ENCODE measurements at places on chromosomes 7 and 10.

GRCh38 chr10:130372222-130372621 lies 236.0 kb downstream of the GLRX3 start:
- DNase-seq = no peak

- no peak for DNase-seq
These were observed 200.3 kb upstream of the LYZL2 start for GRCh38 chr10:30829901-30830300.

DNA sequence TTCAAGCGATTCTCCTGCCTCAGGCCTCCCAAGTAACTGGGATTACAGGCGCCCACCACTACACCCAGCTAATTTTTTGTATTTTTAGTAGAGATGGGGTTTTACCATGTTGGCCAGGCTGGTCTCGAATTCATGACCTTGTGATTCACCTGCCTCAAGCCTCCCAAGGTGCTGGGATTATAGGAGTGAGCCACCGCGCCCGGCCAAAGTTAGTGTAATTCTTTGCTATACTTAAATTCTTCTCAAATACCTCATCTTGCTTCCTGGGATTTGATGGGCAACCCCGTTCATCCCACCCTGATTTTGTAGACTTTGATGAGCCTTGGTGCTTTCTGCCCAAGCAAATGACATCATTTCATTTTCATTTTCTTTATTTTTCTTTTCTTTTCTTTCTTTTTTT lies 54.5 kb downstream of the PAX2 start:
- no peak for DNase-seq

DNA sequence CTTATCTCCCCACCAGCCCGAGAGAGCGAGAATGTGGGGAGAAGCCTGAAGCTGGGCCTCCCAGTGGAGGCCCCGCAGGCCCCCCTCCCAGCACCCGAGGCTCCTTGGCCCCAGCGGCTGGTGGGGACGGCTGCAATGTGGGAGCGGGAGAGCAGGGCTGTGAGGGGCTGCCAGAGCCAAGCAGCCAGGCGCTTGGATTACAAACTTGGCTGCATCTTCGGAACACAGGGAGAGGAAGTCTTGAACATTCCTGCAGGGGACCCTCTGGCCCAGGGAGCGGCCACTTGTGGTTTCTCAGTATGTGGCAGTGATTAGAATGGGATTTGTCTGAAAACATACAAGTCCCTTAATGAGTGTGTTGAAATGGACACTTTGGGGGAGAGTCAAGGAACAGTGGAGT lies 23.2 kb downstream of the ELN start:
- no peak for DNase-seq

GRCh38 chr10:3420527-3421469 lies 248.2 kb upstream of the PITRM1 start:
- DNase-seq = no peak

DNA sequence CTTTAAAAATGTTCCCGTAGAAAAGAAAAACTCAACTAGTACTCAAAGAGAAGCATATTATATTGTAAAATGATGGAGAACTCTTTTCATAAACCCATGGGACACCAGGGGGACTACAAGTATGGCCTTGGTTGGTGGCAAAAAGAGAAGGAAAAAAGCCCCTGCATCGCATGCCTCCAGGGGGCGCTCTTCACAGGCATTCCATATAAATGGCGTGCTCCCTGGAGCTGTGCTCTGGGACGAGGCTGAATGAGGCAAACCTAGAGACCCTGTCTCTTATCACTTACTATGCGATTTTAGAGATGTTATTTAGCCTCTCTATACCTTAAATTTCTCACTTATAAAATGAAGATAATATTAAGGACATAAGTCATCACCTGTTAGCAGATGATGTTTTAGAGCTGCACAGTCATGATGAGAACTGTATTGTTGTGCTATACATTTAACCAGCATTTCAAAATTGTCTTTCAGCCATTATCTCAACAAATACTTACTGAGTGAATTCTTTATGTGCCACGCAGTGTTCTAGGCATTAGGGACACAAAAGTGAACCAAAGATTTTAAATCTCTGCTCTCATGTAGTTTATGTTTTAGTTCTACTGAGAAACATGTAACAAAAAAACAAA lies 105.8 kb downstream of the ARHGAP21 start:
- DNase-seq = peak; percentile 91

- no peak for DNase-seq
These were observed 45.5 kb upstream of the SLC29A4 start for GRCh38 chr7:5237286-5237685.

DNA sequence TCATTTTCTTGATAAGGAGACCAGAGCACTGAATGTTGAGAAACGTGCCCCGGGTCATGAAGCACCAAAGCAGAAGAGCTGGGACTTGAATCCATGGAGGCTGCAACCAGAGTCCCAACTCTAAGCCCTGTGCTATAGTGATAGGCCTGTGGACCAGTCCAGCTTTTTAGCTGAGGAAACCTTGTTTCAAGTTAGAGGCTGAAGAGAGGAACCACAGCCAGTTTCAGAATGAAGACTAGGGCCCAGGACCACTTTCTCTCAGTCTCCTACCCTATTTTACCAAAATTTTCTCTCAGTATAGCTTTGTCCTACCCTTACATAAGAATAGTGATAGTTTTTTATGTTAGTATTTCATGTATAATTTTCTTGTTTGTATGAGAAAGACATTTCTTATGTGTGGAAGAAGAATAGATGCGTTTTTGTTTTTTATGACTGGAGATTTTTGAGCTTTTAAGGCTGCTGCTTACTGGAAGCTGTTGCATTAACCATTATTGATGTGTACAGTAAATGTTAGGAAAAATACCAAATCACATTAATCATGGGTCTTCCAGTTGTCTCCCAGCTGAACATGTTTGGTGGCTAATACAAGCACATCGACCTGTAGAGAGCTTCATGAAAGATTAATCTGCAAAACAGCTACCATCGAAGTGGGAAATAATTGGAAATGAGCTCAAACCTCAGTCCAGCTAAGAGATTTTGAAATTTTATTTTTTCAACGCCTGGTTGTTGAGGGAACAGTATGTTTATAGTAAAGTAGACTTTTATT lies 45.0 kb upstream of the CSTF2T start:
- DNase-seq = no peak

- no peak for DNase-seq
These were observed 10.2 kb upstream of the ITGA8 start for GRCh38 chr10:15729890-15730289.

- DNase-seq = peak; percentile 12
These were observed 7.3 kb downstream of the TWIST1 start for GRCh38 chr7:19110026-19110730.

DNA sequence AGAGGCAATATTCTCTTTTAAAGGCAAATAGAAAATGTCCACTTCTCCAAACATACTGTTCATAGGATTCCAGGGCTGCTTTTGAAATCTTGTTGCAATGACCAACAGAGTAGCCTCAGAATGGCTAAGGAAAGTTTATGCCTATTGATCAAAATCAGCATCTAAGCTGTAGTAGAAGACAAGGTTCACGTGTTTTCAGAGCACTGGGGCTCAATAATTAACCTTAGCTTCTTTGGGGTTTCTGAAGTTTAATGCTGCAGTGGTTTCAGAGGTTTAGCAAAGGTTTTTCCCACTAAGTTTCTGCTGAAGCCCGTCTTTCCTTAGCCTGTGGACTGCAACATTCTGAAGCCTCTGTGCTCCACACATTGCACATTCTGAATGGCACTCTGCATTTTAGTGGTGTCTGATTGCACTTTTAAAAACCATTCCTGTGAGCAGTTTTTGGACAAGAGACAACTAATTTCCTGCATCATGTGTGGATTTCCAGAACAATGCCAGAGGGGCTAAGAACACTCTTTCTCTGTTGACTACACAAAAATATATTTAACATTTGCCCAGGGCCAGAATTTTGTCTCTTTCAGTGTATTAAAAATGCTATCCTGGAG lies 342.5 kb downstream of the PTEN start:
- no peak for DNase-seq

DNA sequence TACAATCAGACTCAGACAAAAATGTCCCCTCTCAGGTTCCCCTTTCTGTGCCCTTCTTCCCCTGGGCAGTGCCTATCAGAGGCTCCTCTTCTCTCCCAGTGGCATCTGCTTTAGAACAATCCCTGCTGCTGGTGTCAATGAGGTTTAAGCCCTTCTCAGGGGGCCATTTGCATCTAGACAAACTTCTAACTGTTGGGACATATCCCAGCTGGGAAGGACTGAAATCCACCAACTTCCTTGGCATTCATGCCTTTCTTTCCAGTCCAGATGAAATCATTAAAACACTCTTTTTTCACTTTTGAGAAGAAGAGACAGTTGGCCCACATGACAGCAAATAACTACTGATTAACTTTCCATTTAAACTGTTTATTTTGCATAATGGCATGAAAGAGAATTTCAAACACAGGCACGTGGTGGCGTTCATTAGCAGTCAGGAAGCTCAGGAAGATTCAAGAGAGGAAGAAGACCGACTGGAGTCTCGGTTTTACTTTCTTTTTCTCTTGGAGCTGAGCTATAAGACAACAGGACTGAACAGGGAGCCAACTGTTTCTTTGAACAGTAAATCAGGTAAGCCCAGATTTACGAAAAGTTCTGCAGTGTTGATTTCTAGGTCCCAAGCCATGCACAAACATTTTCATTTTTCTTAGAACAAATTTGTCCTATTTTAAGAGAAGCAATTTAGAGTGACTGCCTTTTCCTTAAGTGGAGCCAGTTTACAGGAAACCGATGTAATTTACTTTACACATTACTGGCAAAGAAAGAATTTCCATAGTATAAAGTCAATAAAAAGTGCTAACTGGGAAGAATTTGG lies at the start of gene GIMAP2:
GIMAP2 (plus strand) TSS at position 488 of the 811 bp plus-strand sequence. CDS start 1,354 bp downstream, outside the sequence.
- no peak for DNase-seq

DNA sequence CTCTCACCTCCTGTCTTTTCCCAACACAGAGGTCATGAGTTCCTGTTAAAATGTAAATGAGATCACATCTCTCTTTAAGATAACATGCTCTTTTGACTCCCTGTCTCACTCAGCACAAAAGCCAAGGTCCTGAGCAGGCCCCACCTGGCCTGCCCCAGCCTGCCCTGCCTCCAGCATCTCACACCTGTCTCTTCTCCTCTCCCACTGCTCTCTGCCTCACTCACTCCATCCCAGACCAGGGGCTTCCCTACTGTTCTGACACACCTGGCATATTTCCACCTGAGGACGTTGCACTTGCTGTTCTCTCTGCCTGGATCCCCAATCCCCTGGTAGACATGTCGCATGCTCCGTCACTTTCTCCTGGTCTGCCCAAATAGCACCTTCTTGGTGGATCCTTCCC lies 285.0 kb upstream of the ZMIZ1 start:
- DNase-seq = no peak

- DNase-seq = peak; percentile 89
These were observed 165.8 kb downstream of the UBE2H start for GRCh38 chr7:129786825-129787563.

DNA sequence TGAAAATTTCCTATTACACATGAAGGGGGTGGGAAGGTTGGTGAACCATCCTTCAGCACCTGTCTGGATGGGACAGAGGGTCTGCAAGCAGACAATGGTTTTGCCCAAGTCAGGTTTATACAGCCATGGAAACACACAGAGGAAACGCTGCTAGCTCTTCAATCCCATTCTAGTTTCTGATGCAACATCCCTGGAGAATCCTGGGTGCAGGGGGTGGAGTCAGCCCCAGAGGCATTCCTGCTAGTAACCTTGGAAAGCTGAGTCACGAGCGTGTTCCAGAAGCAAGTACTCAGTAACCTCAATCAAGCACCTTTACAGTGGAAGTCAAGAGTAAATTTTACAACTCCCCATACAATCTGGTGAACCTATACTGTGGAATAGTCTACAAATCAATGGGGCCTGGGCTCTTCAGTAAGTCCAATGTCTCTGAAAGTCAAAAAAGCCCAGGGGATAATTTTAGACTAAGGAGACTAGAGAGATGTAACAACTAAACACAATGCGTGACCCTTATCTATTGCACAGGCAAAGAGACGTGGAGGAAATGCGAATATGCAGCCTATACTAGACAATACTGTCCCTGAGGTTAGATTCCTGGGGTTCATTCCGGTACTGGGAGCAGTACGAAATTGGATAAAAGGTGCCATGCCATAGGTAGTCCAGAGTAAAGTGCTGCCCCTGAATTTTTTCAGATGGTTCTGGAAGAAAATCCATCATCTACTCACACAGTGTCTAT lies 95.4 kb downstream of the ZRANB1 start:
- peak; percentile 43 for DNase-seq

DNA sequence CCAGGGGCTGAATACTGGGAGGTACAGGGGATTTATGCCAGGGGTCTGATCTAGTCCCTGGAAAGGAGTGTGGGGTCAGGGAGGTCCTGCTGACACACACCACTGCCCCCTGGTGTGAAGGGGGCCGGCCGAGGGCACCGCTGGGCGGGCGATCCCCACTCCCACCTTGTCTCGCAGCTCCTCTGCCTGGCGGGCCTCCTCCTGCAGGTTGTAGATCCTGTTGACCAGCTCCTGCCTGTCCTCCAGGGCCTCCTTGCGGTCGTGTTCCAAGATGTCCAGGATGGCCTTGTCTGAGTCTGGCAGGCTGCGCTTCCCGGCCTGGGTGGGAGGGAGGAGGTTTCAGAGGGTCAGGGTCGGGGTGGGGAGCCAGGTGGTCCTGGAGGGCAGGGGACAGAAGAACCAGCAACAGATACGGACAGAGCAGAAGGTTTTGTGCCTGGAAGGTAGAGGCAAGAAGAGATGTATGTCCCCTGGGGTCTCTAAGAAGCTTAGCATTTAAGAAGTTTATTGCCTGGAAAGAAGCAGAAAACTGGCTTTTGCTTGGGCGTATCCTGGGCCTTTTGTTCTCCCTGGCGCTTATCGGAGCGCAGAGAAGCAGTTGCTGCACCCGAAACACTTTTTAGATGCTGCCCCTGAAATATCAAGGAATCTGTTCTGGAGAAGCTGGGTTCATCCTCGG lies 94.5 kb upstream of the GNA12 start:
- no peak for DNase-seq

DNA sequence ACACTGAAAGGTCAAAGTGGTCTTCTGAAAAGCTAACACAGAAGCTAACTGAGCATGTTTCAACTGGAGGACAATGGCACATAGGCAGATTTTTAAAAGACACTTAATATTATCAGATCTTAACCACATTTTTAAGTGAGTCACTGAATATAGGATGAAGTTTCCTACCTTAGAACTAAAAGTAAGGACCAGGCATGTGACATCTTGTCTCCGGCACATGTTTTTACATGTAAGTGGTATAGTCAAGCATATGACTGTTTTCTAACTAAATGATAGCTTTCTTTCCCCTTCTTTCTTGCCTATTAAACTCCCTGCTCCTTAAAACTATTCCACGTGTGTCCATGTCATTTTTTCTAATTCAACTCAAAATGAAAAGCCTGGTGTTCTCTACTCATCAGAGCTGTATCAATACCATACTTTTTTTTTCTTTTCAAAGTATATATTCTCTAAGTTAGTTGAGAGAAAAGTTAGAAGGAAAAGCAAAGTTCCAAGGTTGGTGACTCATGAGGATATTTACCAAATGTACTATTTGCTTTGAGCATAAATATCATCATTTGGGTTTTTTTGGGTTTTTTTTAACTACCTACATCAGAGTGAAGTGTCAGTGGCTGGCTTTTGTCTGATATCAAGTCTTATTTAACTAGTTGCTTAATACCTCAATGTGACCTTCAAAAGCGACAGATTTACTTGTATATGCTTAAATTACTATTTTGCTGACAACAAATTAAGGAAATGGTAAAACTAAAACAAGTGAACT lies 127.5 kb downstream of the CRPPA start:
- no peak for DNase-seq
